ENCODE measurements at places on chromosomes 11 and 22.

DNA sequence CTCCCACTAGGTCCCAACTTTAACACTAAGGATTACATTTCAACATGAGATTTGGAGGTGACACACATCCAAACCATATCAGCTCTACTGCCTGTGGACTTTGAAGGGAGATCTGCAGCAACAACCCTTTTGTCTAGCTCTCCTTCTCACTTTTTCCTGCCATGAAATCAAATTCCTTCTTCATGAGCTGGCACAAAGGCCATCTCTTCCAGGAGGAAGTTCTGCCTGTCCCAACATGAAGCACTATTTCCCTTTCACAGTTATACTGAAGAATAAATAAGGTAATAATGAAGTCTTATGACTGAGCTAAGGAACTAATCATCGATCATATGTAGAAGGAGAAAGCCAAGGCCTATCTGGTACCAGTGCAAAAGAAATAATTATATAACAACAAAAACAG lies 253.5 kb upstream of the TENM4 start:
- DNase-seq: no peak

DNA sequence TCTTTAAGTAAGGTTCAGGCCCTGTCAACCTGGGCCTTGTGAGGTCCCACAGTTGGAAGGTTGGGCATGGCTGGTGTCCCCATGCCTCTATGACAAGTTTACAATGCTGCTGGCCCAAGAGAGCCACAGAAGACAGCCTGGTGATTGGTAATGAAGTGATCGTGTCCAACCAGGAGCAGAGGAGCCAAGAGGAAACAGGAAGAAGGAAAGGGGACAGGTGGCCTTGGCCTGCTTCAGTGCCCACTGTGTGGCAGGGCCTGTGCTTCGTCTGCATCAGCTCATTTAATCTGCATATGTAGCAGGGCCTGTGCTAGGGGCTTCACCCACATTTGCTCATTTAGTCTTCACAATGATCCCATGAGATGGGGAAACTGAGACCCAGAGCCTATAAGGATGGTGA lies 42.1 kb upstream of the CSNK2A3 start:
- no peak for DNase-seq

DNA sequence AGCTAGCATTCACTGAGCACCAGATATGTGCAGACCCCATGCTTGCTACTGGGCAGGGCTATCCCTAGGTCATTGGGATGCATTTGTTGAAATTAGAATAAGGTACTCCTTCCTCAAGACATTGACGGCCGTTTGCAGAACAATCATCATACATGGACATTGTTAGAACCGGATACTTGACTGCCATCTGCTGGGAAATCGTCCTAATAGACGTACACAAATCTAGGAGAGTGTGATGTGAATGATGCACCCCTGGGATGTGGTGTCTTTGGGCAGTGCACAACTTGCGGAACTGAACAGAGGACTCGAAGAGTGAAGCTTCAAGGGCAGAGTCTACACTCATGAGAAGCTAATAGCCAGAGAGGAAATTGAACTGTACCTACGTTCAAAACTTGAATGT lies 35.9 kb downstream of the MYO18B start:
- peak; percentile 50 for DNase-seq

DNA sequence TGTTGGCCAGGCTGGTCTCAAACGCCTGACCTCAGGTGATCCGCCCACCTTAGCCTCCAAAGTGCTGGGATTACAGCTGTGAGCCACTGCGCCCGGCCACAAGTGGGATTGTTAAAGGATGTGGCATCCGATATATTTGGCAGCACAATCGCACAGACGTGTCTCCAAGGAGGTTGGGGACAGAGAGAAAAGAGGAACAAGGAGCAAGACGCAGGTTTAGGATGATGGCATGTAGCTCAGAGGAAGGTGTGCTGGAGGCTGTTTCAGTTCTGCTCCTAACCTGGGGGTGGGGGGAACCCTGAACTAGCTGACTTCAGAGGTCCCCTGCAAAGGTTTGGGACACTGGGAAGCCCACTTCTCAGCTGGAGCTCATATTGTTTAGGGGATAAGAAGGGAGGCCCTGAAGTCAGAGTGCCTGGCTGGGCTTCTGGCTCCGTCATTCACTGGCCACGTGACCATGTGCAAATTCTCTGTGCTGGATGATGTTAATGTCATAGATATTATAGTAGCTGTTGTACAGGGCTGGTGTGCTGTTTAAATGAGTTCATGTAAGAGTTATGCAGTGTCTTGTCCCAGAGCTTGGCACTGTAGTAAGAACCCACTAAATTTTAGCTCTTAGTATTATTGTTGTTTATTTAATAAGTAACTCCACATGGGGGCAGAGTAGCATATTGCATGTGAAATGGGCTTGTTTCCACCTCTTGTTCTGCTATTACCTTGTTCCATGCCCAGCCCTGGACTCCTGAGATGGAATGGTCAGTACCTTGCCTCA lies 129.7 kb downstream of the ST3GAL4 start:
- DNase-seq: no peak

DNA sequence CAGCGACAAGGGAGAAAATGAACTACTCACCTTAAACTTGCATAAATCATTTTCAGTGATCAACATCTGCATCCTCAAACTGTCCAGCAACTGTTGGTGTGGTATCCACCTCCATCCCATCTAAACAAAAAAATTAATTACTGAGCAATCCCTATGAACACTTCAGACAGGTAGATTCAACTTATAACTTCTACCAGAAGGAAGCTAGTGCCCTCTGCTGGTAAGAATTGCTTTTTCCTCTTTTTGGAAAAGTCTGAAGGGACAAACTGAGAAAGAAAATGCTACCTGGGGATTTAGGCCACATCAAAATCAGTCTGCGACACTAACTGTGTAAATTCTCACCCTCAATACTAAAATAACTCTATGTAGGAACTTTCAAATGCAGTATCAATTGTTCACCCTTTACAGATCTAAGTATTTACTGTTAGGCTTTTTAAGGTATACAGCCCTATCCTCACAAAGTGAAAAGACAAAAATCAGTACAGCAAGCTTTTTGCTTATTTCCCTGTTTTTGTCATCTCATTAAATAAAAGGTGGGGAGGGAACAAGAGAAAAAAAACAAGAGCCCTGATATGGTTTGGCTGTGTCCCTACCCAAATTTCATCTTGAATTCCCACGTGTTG lies 17.9 kb downstream of the CLNS1A start:
- peak; percentile 29 for DNase-seq

DNA sequence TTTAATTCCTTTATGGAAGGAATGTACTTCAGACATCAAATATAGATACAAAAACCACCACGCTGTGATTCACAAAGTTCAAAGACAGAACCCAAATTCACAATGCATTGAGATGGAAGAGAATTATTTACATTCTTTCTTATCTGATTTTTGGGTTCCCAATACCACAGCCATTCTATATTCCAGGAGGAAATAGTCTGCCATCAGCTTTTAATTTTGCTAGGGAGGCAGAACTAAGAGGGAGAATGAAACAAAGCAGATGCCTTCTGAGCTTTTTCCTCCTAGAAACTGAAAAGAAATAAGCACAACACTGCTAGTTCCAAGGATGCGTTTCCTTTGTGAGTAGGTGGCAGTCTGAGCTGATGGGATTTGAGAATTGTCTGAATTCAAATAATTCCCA lies 283.0 kb upstream of the NARS2 start:
- no peak for DNase-seq

DNA sequence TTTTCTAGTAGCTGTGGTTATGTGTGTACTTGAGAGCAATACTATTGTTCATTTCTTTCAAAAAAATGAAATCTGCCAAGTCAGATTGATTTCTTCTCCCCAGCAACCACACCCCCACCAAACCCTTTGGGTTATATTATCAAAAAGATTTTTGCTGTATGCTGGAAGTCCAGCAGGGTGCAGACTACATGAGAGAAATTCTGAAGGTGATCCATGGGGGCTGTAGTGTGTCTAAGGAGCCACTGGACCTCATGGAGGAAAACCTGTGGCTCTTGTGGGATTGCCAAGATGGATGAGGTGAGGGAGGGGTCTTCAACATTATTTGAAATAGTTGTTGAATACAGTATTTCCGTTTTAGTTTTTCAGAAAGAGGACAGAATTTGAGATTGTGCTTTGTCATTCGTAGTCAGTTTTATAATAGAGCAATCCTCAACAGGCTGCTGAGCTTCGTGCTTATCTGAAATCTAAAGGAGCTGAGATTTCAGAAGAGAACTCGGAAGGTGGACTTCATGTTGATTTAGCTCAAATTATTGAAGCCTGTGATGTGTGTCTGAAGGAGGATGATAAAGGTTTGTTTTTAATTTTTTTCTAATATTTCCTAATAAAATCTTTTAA lies 3.1 kb downstream of the EIF3M start:
- DNase-seq: no peak

- peak; percentile 59 for DNase-seq
These were observed 79.5 kb downstream of the TIMP3 start for GRCh38 chr22:32880893-32881596.

DNA sequence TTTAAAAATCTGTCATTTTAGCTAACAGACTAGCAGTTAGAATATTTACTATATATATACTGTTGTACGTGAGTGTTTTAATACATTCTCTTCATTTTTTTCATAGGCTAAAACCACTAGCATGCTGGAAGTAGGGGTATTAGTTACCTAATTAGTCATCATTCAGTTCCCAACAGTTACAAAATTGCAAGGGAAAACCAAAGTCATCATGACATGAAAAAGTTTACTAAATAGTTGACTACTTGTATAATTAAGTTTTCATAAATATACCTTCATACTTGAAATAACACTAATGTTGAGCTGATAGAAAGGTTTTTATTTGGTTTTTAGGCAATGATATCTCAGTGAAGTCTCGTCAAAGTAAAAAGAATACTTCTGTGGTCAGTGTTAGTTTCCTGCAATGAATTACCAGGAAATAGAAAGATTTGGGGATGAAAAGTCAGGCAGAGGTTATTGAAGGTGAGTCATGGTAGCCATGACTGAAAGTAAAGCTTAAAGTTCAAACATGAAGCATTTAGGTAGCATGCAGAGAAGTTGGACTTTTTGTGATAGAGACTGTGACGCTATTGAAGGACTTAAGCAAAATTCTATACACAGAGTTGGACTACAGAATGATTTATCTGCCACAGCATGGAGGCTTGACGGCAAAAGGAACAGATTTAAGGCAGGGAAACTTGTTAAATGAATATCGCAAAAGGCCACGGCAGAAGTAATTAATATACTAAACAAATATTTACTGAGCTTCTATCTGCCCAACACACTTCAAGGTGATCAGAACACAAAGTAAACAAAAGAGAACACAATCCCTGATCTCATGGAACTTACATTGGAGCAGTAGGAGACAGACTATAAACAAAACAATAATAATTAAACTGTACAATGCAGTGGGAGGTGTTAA lies 828.1 kb upstream of the FAT3 start:
- DNase-seq: peak; percentile 24

DNA sequence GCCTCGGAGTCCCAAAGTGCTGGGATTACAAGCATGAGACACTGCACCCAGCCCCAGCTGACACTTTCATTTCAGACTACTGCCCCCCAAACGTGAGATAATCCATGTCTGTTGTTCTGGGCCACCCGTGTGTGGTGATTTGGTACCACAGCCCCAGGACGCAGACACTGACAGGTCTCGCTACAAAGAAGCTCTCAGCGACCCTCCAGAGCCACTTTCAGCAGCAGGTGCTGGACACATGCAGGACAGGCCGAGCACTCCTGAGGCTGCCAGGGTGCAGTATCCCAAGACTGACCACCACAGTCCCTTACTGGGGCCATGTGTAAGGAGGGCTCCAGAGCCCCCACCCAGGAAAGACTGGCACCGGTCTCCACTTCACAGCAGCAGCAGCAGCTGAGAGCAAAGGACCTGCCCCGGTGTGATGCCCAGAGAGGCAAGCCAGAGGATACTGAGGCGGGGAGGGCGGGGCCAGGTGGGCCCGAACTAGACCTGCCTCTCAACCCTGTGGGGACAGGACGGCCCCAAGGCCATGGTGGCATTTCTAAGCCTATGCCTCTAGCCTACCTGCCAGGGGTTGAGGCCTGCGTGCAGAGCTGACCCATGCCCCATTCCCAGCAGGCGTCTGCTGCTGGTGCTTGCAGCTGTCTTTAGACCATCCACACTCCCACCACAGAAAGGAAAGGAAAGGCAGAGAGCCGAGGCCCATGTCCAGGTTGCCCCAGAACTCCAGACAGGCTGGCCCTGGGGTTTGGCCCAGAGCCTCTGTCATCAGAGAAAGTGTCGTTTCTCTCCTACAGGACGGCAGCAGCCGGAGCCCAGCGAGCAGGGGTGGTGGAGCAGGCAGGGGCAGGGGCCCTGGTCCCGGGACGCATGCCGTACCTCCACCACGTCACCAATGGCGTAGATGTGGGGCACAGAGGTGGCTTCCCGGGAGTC lies 28.0 kb upstream of the GNB1L start:
- DNase-seq: no peak

GRCh38 chr22:49017482-49018329 lies 810.0 kb downstream of the BRD1 start:
- no peak for DNase-seq

DNA sequence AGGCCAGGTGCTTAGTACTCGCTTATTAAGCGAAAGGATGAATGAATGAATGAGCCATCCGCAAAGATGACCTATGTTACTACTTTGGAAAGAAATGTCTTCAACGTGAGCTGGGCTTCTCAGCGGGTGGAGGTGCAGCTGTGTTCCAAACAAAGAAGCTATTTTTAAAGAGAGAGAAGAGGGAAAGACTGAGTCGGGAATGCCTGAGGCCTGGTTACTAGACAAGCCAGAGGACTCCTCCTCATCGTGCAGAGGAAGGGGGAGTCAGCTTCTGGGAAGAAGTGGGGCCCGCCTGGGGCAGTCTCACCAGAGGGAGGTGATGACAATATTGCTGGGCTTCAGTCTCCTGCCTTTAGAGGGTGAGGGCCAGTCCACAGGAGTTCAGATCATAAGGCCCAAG lies 30.4 kb upstream of the CD5 start:
- DNase-seq: no peak
